ENCODE measurements at places on chromosomes 16 and 17.

DNA sequence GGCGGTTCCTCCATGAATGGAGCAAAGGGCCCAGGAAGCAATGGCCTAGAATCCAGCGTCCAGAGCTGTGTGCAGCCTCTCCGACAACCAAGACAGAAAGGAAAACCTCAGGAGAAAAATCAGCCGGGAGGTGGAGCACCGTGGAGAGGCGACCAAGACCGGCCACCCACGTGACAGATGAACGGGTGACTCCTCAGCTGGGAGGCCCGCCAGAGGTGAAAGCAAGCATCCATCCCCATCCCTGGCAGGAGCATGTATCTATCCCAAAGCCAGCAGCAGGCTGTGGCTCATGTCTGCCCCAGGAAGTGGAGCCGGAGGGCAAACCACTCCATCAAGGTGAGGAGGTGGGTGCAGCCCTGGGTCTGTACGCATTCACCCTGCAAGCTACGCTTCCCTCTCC is 52.1 kb downstream of the FOXL1 start:
- no peak for DNase-seq

GRCh38 chr17:73291260-73291801 is 20.5 kb downstream of the CDC42EP4 start:
- DNase-seq = no peak

GRCh38 chr16:11059588-11059987 is 115.2 kb downstream of the CLEC16A start:
- DNase-seq = no peak

GRCh38 chr16:9014389-9014788 is 50.7 kb upstream of the USP7 start:
- DNase-seq = no peak

GRCh38 chr17:65888649-65889048 is 303.3 kb downstream of the CEP112 start:
- no peak for DNase-seq

- no peak for DNase-seq
Observed at GRCh38 chr16:4214215-4214621, 27.7 kb downstream of the SRL start.

- no peak for DNase-seq
Observed at GRCh38 chr16:22786691-22787090, 27.3 kb upstream of the HS3ST2 start.
